ENCODE measurements at places on chromosomes 16 and 17.

DNA sequence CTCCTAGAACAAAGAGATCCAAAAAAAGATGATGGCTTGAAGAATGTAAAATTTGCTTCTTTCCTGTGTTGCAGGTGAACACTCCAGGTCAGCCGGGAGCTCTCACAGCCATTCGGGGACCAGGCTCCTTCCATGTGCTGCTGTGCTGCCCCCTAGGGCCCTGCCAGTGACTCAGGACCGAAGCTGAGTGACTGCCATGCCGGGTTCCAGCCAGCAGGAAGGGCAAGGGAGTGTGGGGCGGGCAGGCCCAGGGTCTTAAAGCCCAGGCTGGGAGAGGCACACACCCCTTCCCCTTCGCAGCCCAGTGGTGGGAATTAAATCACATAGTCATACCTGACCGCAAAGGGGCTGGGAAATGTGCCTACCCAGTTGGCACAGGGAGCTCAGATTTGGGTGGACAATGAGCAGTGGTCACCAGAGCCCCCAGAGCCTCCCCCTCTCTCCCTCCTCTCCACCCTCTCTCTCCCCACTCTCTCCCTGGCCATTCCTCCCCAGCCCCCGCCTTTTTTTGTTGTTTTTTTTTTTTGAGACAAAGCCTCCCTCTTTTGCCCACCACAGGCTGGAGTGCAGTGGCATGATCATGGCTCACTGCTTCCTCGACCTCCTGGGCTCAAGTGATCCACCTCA lies 11.5 kb downstream of the EPOP start:
- peak; percentile 32 for DNase-seq

DNA sequence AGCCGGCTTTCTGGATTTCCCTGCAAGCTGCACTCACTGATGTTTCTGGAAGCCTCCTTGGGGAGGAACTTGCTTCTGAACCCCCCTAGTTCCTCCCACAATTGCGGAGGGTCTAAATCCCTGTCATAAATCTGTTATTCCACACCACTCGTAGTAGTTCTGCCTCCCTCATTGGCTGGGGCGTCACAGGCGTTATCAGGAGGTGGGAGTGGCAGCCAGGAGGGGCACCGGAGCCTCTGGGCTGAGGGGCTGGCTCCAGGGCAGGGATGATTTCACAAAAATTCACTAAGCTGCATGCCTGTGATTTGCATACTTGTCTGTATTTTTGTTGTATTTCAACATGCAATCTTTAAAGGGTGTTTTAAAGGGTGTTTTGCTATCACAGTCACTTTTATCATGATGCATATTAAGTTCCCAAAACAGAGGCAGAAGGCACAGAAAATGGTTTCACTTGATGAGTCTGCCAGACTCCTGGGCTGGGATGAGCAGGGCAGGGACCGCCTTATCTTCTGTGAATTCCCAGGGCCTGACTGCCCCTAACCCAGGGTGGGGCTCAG lies 176.2 kb upstream of the FOXF1 start:
- DNase-seq: no peak

- DNase-seq: no peak
These were observed 719 bp upstream of the RNF227 start for GRCh38 chr17:7916808-7917207.

DNA sequence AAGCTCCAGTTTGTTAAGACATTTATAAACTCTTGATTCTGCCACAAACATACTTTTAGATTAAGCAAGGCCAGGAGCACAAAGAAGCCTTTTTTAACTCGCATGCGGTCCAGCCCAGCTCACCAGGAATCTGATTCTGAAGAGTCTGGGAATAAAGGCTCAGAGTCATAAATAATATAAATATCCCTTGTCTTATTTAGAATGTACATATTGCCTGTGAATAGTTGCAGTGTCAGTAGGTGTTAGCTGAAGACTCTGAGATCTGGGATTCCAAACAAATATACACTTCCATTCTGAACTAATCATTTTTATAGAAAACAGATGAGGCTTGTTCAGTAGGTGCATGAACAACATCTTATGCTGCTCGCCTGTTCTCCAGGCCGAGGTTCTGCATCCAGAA lies 59.1 kb upstream of the ELAC2 start:
- DNase-seq: no peak

DNA sequence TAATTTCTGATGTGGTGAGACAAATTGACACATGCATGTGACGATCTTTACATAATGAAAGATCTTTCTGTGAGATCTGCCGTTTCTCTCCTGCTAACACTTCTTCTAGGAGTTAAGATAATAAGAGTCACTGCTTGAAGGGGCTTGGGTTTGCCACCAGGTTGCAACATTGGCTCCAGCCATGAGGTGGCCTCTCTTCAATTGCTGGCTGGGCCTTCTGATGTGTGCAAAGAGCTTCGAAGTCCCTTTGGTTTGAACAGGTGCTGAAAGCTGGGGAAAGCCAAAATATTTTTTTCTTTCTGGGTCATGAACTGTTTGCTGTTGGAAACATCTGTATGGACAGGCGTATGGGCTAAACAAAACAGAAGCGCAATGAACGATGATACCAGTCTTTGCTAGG lies 204.1 kb upstream of the SALL1 start:
- no peak for DNase-seq

- peak; percentile 92 for DNase-seq
These were observed 596 bp downstream of the DNAAF8 start for GRCh38 chr16:4734730-4735535.

DNA sequence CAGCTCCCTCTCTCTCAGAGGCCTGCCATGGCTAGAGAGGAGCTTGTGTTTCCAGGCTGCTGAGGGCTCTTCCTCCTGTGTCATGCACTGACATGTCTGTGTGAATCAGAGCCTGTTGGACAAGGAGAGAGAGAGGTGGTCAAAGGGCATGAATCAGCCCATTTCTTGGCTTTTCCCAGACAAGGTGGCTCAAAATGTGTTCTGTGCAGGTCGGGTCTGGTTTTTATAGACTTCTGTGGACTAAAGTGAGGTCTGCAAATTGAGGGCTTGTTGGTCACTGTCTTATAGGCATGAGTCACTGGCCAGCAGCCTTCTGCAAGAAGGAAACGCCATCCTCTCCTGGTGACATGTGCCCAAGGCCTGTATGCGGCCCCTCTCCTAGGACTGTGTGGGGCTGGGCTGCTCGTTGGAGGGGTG lies 97.9 kb downstream of the FOXL1 start:
- DNase-seq: no peak

GRCh38 chr17:62321451-62321850 lies 58.9 kb upstream of the EFCAB3 start:
- no peak for DNase-seq

GRCh38 chr16:56094231-56094630 lies 97.1 kb upstream of the GNAO1 start:
- DNase-seq: no peak

DNA sequence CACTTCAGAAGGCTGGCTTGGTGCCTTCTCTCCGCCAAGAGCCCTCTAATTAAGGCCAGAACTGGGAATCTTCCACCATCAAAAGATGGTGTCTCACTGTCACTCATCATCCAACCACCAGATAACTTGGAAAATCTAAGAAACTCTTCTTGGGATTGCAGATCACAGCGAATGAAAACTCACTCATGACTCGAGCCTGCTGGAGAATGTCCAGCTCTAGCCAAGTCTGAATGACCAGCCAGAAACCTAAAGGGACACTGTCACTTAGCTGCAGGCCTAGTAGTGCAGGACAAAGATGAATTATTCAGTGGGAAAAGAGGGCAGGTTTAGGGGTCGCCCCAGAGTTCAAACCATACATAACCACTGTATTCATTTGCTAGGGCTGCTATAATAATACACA lies 107.8 kb downstream of the XYLT1 start:
- DNase-seq: no peak

Measured in activated CD4-positive, alpha-beta T cell treated with anti-CD3 and anti-CD28 coated beads for 4 hours (primary cell).